ENCODE measurements at places on chromosomes 2 and 18.

DNA sequence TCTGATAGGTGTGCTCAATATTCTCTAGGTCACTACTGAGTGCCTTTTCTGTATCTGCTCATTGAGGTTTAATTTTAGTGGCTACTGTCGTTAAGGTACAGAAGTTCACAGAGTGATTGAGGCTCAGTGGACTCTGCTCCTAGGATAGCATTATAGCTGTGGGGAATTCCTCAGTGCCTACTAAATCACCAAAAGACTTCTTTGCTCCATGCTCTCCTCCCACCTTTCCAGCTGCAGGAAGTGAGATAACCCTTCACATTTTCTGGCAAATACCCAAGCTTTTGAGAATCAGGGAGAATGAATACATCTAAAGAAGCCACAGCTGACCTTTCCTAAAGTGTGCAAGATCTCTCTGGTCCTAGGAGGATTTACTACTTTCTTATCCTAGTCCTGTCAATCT lies 95.2 kb upstream of the FSIP2 start:
- DNase-seq, result no peak

DNA sequence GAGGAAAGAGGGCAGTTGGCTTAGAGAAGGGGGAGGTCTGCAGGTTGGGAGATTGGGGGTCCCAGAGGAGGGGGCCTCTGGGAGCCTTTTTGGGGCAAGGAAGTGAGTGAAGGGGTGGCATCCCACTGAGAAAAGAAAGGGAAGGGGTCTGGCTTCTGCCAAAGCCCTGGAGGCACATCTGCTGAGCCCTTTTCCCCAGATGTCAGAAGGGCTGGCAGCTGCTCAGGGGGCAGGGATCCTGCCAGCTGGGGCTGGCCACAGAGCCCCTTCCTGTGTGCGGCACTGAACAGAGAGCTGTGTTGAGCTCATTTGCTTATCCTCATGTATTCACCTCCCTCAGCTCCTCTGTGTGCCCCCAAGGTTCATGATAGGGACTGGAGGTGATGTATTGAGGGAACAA lies 54.5 kb downstream of the APOB start:
- no peak for DNase-seq

- peak; percentile 91 for DNase-seq
Measured at GRCh38 chr2:199462956-199463692, 5.4 kb upstream of the SATB2 start.

DNA sequence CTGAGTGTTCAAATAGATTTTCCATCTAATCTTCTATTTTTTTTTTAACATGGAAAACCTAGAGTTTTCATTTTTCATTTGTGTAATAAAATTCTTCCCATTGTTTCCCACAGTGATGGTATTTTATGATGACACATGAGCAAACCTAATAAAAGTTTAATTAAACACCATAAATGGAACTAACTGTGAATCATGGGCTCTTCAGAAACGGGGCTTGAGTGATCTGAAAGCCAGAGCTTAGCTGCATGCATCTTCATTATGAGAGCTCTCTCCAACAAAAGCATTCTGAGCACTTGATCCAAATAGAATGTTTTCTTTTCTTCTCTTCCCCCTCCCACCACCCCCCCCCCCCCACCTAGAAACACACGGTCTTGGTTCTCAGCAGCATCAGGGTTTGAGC lies 82.1 kb upstream of the REV1 start:
- peak; percentile 40 for DNase-seq

- DNase-seq, result peak; percentile 77
Measured at GRCh38 chr2:72744049-72744448, 81.8 kb downstream of the EXOC6B start.

- no peak for DNase-seq
Measured at GRCh38 chr18:46466234-46467160, 190.5 kb downstream of the LOXHD1 start.

GRCh38 chr2:54613794-54614257 lies 109.6 kb upstream of the EML6 start:
- DNase-seq, result peak; percentile 17

GRCh38 chr18:12879840-12880540 lies 4.0 kb downstream of the PTPN2 start:
- DNase-seq, result no peak

GRCh38 chr2:48723129-48723528 lies 32.4 kb downstream of the LHCGR start:
- peak; percentile 96 for DNase-seq

DNA sequence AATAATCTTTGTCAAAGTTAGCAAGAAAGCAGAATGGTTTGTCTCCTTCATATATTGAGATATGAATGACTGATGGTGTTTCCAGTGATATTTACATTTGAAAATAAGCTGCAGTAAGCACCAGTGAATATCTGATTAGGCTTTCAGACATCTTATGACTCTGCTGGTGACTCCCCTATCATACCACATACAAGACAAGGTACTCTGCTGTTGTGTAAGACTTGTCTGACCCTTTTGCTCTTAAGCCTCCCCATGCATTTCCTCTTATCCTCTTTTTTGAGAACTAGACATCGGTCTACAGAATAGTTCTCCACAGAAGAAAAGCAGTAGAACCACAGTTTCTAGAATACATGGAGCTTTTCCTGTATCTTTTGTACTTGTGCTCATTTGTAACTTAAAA lies 9.3 kb downstream of the POLI start:
- no peak for DNase-seq

- no peak for DNase-seq
Measured at GRCh38 chr18:79533591-79533990, 137.9 kb downstream of the NFATC1 start.

DNA sequence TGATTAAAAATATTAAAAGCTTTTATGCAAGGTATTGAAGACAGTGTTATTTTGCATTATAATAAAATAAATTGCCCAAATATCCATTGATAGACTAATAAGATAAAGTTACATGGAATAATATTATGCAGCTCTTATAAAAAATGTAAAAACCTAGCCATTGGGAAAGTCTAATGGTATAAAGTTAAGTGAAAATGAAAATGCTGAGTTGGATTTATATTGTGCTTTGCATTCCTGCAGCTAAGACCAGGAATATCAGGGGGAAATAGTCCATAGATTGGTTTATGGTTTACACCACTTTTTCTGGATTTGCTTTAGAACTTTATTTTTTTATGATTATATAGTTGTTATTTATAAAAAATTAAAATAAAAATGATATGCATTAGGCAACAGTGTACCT lies 46.1 kb upstream of the LYPD6B start:
- no peak for DNase-seq

- DNase-seq, result no peak
Measured at GRCh38 chr2:211599146-211599545, 939.5 kb downstream of the ERBB4 start.

GRCh38 chr2:117958186-117958585 lies 55.7 kb downstream of the CCDC93 start:
- DNase-seq, result peak; percentile 78

- no peak for DNase-seq
Measured at GRCh38 chr2:102304711-102305611, 6.4 kb upstream of the IL1RL1 start.

DNA sequence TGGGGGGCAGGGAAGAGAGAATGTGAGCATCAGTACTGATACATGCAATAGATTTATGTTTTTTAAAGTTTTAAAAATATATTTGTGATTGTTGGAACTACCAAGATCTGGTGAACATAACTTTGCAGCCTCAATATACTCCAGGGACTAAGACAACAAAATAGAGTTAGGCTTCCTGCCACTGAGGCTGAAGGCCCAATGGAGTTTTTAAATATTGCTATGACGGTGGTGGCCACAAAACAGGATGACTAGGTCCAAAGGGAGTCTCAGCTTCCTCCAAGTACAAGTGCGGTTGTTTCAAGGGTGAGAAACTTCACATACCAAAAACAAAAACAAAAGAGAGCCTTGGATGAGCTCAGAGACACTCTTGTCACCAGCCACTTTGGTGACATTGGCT lies 72.9 kb downstream of the CCBE1 start:
- peak; percentile 43 for DNase-seq

DNA sequence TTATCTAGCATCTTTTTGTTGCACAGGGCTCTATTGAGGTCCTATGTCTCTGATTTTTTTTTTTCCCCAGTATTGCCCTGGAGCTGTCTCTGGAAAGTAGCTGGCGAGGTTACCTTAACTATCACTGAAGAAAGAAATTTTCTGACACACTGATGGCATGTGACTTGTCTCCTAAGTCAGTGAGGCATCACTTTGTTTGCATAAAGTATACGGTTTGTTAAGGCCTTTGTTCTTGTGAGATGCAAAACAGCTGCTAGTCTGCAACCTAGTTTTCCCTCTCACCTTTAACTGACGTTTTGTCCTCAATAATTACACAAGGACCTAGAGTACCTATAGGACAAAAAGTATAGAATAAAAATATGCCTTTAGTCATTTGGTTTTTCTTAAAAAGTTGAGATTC lies 41.8 kb downstream of the UBXN4 start:
- DNase-seq, result no peak

- no peak for DNase-seq
Measured at GRCh38 chr2:65598996-65599395, 166.6 kb upstream of the SPRED2 start.

- peak; percentile 36 for DNase-seq
Measured at GRCh38 chr2:176432434-176432833, 163.2 kb downstream of the MTX2 start.

GRCh38 chr2:148888986-148889385 lies 14.0 kb downstream of the KIF5C start:
- no peak for DNase-seq

DNA sequence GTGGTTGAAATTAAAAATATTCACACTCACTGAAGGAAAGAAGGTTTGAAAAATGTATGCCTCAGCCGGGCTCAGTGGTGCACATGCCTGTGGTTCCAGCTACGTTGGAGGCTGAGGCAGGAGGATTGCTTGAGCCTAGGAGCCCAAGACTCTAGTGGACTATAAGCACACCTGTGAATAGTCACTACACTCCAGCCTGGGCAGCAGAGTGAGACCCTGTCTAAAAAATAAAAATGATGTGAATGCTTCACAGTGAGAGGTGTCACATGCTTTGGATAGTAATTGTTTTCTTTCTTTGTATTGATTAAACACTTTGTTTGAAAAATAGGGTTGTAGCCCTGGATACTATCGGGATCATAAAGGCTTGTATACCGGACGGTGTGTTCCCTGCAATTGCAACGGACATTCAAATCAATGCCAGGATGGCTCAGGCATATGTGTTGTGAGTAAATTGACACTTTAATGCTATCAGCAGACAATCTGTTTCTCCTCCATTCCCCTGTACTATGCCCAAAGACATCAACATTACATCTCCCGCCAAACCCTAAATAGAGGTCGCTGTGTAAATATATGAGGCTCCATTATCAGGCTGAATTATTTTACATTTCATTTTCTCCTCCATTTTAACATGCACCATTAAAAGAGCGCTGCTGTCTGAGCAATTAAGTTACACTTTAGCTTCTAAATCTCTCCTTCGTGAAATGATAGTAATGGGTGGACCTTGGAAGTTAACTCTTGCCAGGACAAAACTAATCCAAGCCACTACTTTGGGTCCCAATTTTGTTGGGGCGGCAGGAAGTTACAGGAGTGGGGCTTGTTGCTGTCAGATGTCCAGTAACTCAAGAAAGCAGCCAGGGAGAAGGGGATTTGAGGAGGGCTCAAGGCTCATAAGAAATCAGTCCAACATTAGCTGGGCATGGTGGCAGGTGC lies 138.3 kb upstream of the TTC39C start:
- no peak for DNase-seq

- no peak for DNase-seq
Measured at GRCh38 chr2:228699888-228700287, 518.4 kb upstream of the SPHKAP start.

DNA sequence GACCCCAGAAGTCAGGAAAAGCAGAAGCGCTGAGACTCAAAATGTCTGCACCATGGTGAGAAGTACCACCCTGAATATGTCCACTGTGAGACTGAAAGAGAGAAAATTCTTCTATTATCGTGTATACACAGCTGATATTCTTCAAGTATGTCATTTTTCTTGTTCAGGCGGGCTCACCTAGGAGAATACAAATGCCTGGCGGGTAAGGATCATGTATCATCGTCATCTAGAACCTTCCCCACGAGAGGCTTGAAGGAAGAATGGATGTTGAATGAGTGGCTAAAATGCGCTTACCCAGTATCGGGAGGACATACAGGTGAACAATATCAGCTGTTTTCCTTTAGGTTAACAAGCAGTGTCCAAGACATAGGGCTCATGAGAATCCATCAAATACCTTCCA lies 21.1 kb upstream of the ARL4C start:
- no peak for DNase-seq

GRCh38 chr18:323253-323622 lies 55.4 kb upstream of the THOC1 start:
- DNase-seq, result peak; percentile 66

- no peak for DNase-seq
Measured at GRCh38 chr18:8721094-8721669, 15.8 kb downstream of the MTCL1 start.

- no peak for DNase-seq
Measured at GRCh38 chr2:215705281-215705680, 269.4 kb upstream of the FN1 start.

- no peak for DNase-seq
Measured at GRCh38 chr2:133485868-133486267, 82.4 kb downstream of the NCKAP5 start.

- no peak for DNase-seq
Measured at GRCh38 chr2:239856620-239857285, 168.4 kb downstream of the NDUFA10 start.

DNA sequence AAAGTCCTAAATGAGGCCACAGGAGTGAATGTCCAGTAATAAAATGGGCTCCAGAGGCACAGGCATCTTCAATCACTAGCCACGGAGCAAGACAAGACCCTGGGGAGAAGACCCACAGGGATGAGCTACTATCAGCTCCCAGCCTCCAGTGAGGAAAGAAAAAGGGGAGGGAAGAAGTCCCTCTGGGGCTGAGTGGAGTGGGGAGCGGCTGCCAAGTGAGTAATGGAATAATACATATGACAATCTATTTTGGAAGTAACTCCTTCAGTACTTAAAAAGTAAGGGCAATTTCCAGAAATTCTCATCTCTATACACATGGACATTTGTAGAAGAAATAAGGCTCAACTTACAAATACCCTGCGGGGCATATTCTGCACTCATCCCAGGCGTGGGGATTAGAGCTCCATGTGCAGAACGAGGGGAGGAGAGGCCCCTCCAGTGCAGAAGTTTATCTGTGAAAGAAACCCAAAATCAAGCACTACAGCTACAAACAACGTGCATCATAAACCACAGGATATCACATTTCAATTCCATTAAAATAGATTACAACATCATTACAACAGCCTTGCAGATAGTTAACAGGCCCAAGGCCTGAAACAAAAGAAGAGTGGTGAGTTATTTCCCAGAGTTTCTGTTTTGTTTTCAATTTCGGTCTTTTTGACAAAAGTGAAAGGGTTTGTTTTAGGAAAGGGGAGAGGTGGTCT lies 84.9 kb downstream of the BCL11A start:
- peak; percentile 61 for DNase-seq

DNA sequence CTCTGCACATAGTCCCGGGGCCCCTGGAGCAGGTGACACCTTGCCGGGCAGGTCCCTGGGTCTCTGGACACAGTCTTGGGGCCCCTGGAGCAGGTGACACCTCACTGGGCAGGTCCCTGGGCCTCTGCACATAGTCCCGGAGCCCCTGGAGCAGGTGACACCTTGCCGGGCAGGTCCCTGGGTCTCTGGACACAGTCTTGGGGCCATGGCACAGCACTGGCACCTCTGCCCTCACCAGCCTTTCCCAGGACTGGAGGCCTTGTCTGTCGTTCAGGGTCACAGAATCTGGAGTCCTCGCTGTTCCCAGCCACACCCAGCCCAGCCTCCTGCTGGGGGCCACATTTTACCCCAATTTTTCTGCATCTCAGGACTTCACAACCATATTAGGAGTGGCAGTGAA lies 2.2 kb downstream of the TPO start:
- DNase-seq, result no peak

GRCh38 chr2:73922681-73923080 lies 4.0 kb upstream of the DGUOK start:
- no peak for DNase-seq

All from GM23248 (cell line).